ENCODE measurements at places on chromosomes 4 and X. TPM values are rescaled to one million over a fixed set of nuclear protein-coding genes. Genes with fewer than 3 reads are reported as not detected.

Gene CYLC1
- not detected for total RNA-seq

Gene NDNF
- total RNA-seq = 1.9 TPM

Gene SOX3
- total RNA-seq = not detected

- no peak for DNase-seq
Observed at GRCh38 chrX:70313503-70313902, 23.6 kb downstream of the KIF4A start.

GRCh38 chrX:27976284-27976683, 5.0 kb downstream of the DCAF8L1 start:
- DNase-seq = no peak

Gene PRSS48
- not detected for total RNA-seq

Gene ALPK1
- 20.6 TPM for total RNA-seq

Gene RAI2
- total RNA-seq = 16.2 TPM

Gene PRSS12
- total RNA-seq = 58.0 TPM

Gene CASK
- total RNA-seq = 86.1 TPM

Gene ZCCHC18
- not detected for total RNA-seq

Gene CABS1
- total RNA-seq = not detected

- no peak for DNase-seq
Observed at GRCh38 chrX:112147206-112147605, 64.6 kb upstream of the TRPC5 start.

DNA sequence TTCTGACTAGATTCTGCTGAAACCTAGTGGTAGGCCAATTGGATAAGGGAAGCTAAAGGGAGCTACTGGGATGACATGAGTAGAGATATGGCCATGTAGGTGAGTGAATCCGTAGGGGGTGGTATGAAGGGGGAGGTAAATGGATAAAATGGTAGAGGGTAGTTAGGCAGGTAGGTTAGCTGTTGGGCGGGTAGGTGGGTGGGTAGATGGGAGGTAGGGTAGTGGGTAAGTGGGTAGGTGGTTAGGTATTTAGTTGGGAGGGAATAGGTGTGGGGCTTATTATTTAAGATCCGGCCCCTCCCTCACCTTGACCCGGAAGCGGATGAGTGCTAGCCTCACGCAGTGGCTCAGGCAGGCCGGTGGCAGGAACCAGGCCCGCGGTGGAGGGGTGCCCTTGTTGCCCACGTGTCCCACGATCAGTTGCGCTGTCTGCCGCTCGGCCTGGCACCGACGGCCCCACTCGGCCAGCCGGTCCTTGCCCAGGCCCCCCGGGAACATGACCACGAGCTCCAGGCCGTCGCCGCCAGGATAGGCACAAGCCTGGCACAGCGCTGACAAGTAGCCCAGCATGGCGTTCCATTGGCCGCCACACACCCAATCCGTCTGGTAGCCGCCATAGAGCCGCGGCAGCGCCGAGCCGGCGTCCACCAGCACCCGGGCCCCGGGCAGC, 725 bp downstream of the FAM120C start:
- DNase-seq = peak; percentile 70

- DNase-seq = peak; percentile 31
Observed at GRCh38 chr4:104966349-104967033, 180.2 kb upstream of the TET2 start.

Gene ALAS2
- total RNA-seq = not detected

DNA sequence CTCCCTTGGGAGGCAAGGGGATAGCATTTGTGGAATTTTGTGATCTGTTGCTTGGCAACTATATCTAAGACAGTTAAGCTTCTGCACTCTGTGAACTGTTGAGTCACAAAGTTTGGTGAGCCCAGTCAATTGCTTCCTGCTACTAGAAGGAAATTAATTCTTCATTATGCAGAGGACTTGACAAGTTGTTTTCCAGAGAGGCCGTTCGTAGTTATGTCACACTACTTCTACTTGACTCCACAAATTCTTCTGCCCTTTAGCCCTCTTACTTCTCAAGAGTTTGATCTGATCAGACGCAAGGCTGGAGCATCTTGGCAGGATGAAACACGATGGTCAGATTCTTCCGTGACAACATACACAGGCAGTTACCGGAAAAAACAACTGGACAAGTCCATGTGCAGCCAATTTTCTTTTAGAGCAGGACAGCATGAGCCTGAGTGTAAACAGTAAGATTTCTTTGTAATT, at the start of gene C4orf51:
Gene C4orf51, plus strand, starts transcription at position 156 of the 465 bp plus-strand sequence. Its CDS starts 58 bp downstream, at position 214.
- DNase-seq = no peak

GRCh38 chr4:121070696-121071639, 1.4 kb downstream of the NDNF start:
- DNase-seq = peak; percentile 67

Gene FAM53A
- total RNA-seq = 3.8 TPM

- no peak for DNase-seq
Observed at GRCh38 chr4:159505266-159505975, 402.5 kb downstream of the RAPGEF2 start.

DNA sequence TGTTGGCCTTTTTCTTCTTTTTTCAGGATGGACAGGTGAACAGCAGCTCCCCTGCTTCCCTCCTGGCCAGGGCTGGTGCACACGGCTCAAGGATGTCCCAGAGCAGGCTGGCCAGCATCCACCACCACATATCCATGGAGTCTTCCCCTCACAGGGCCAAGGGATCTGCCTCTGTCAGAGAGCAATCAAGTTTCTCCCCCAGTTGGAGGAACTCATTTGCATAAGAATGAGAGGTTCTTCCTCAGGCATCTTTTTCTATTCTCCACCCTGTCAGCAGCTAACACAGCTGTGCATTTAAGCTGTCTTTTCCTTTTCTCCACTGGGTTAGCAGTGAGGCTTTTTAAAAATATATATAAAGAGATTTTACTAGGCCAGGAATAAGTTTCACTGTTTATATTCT, 143.8 kb downstream of the ANAPC10 start:
- no peak for DNase-seq

Gene BRS3
- total RNA-seq = not detected

DNA sequence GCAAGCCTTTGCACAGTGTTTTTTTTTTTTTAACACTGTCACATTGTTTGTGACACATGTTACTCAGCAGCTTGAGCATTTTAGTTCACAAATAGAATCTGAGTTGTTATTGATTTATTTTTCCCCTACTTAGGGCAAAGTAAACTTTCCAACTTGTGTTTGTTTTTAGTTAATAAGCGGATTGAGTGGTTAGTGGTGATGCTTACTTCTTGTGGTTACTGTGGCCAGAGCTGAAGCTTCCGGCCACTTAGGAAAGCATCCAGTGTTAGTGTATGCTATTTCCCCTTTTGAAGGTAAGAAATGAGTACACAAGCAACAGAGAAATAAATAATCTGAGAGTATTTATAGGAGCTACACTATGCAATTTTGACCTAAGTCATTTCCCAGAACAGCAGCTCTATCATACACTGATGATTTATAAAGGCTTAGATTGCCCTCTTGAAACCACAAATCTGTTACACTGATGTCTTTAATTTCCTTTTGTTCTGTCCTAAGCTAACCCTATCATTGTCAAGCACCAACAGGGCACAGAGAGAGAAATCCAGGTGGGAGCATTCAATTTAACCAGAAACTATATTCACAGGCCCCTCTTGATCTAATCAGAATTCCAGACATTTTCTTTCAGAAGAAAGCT, 2464.6 kb downstream of the PCDH7 start:
- DNase-seq = no peak

DNA sequence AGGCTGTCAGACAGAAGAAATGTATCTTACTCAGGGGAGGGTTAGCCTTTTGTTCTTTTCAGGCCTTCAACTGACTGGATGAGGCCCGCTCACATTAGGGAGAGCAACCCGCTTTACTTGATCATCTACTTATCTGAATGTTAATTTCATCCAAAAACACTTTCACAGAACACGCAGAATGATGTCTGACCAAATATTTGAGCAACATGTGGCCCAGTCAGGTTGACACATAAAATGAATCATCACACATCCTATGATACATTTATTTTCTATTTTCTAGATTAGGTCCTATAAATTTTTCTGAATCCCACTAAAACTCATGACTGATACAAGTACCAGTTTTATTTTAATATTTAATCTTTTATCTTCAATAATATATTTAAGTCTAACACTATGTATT, 260.3 kb downstream of the IL15 start:
- DNase-seq = no peak

- DNase-seq = no peak
Observed at GRCh38 chr4:124079174-124079780, 633.3 kb downstream of the ANKRD50 start.

DNA sequence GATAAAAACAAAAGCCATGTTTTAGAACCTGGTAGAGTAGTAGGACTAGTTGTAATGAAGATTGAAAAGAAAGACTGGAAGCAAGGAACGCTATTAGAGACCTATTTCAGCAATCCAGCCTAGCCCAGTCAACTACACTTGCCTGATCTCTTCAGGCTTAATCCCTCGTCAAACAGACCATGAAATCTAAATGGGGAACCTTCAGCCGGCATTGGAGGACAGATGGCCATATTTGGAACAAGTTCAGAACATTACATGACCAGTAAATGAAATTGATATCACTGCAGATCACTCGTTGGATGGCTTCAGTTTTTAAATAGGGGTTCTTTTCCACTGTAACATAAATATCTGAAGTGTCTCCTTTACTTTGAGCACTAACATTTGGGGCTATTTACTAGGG, 84.8 kb upstream of the WDR44 start:
- DNase-seq = no peak

DNA sequence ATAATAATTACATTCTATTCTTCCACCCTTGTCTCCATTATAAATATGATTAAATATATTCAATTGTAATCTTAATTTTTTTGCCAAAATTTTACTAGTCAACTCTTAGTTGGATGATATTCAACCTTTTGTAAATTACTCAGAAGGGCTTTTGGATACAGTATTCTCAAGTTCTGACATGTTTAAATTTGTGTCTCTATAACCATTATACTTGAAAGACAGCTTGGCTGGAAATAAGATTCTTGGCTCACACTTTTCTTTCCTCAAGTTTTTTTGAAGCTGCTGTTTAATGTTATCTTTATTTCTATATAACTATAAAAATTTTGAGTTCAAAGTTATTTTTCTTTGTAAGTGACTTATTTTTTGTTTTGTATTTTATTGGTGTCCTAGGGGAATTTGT, 214.4 kb downstream of the ARAP2 start:
- DNase-seq = no peak

- DNase-seq = peak; percentile 92
Observed at GRCh38 chr4:184472614-184473498, 1.5 kb downstream of the IRF2 start.

DNA sequence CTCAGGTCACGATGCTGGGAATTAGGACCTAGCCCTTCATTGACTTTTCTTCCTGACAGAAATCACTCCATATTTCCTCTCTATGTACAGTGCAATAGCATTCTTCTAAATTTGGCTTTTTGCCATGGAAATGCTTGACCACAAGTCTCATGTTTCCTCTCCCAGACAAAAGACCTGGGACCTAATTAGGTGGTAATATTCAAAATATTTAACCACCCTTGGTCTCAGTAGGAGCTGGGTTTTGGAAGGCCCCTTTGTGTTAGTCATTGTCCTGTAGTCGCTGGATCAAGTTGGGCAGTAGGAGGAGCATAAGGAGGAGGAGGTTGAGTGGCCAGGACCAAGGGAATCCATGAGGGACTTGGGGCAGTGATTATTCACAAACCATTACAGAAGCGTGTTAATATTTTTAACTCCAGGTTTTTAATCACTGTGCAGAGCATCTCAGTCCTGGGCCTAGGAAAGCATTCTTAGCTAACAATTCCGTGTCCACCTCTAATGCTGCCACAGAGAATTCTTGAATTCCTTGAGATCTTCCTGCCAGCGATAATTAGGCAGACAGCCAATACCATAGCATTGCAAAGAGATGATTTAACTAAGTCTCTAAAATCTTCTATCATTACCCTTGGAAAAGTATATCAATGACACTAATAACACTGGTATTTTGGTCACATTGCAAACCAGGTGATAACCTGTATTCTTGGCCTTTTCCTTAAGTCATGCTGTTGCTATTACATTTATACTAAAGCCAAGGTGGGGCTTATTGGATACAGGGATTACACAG, 25.0 kb upstream of the SHROOM4 start:
- no peak for DNase-seq

GRCh38 chr4:128818442-128818841, 8.9 kb downstream of the JADE1 start:
- no peak for DNase-seq

DNA sequence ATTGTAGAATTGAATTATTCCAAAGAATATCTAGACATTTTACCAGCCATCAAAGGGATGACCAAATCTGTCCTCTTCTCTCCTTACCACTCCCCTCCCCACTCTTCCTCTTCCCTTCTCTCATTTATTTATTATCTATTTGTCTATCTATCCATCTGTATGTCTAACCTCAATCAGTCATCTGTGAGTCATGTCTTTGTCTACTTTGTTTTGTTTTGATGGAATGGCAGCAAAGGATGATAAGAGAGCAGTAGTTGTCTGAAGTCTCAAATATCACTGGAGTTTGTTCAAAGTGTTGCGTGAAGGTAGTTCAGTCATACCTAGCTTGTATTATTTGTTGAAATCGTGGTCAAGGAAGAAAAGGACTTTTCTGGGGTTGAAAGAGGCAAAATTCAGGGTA, 34.7 kb upstream of the PGRMC2 start:
- no peak for DNase-seq

DNA sequence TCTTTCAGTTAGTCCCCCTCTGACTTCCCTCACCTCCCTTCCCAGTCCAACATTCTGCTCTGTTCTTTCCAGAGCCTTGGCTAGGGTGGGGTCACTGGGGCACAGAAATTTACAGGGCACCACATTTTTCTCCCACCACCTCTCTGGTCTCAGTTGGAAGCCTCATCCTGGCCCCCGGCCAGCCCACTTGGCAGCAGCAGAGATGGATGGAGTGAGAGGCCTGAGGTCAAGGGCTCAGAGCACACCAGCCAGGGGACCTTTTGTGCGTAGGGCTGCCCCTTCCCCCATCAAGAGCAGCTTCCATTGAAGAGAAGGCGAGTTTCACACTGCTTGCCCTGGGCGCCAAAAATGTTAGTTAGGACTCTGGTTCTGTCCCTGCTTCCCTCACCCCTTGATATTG, 230.9 kb downstream of the SOX3 start:
- DNase-seq = no peak

GRCh38 chr4:151165205-151166000, 66.0 kb downstream of the RPS3A start:
- DNase-seq = no peak

Gene CACNA1F
- not detected for total RNA-seq

Gene TCEAL6
- total RNA-seq = not detected

Gene ADGRL3
- total RNA-seq = 10.0 TPM

- DNase-seq = no peak
Observed at GRCh38 chr4:156888762-156889161, 82.8 kb downstream of the PDGFC start.

- no peak for DNase-seq
Observed at GRCh38 chr4:112897543-112897942, 151.9 kb upstream of the ANK2 start.

GRCh38 chr4:48033825-48034413, 17.3 kb downstream of the NIPAL1 start:
- DNase-seq = peak; percentile 57

DNA sequence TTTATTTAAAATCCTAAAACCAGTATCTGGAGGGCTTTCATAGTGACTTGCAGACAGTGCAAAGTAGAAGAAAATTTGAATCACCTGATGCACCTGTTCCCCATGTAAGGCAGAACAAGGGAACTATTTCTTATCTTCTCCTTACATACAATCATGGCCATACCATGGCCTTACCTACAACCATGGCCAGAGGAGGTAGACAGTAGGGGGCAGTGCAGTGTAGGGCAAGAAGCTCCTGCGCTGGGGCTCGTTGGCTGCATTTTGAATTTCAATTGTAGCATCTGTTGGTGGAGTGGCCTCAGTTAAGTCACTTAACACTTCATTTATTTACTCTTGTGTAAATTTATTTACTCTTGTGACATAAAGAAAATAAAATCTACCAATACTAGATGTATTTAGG, 33.0 kb downstream of the GALNTL6 start:
- DNase-seq = peak; percentile 50

Gene CCDC120
- 10.3 TPM for total RNA-seq
